GM20000 (cell line): ENCODE measurements at places on chromosomes 2 and 18.

- no peak for DNase-seq
Observed at GRCh38 chr2:134386310-134386709, 132.4 kb downstream of the MGAT5 start.

DNA sequence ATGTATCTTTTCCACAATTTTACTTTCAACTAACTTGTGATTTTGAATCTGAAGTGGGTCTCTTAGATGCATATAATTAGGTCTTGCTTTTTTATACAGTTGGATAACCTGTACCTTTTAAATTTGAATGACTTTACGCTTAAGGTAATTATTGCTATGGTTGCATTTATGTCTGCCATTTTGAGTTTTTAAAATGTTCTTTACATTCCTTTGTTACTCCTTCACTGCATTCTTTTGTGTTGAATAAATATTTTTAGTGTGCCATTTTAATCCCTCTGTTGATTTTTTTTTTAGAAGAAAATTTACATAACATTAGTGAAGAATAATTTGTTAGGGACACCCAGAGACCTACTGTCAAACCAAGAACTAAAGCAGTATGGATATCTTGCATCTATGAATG is 65.3 kb downstream of the BIRC6 start:
- no peak for DNase-seq

GRCh38 chr18:33275843-33276242 is 164.7 kb downstream of the CCDC178 start:
- DNase-seq, result no peak

DNA sequence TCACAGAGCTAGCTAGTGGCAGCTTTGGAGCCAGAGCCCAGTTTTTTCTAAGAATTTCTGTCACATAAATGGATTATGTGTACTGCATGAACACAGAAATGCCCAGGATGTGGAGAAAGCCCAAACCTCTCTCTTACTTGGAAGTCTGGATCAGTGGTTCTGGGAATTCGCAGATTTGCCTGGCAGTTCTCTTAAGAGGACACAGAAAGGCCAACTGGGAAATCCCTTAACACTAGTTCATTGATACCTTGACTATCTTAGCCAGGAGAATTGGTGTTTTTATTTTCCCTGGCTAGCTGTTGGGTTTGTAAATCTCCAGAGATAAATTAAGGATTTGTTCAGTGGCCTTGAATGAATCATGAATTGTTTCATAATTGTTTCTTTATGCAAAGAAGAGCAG is 95.3 kb downstream of the DPP10 start:
- no peak for DNase-seq

GRCh38 chr2:136291871-136292270 is 173.9 kb upstream of the CXCR4 start:
- DNase-seq, result no peak
